ENCODE measurements at places on chromosomes 4 and X.
A peak's percentile ranks its signal among the peaks of the same experiment; 100 is the strongest.

GRCh38 chrX:32155044-32155638 lies 1056.2 kb downstream of the DMD start:
- DNase-seq: no peak

DNA sequence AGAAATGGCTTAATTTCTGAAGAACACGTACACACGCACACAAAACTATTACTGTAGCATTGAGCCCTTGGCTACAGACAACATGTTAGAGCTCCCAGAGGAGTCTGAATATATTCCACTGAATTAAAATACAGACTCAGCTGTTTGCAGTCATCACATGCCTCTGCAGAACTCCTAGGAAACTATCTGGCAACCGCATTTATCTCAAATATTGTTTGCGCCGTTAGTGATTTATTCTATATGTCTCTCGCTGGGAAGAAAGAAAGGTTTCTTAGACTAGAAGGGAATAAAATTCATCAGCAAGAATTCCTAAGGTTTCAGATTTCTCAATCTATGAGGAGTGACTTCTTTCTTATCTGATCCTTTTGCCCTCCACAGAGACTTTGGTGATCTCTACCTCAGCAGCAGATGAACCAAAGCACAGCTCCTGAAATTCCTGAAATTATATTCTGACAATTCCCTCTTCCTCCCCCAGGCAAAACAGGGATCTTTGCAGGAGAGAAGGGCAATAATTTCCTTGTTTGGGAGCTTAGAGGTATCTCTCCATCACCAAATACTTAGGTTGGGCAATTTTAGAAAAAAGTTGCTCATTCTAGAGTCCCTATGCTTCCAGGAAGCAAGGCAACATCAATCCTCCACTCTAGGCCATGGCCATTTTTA lies 199.2 kb downstream of the APBB2 start:
- no peak for DNase-seq

DNA sequence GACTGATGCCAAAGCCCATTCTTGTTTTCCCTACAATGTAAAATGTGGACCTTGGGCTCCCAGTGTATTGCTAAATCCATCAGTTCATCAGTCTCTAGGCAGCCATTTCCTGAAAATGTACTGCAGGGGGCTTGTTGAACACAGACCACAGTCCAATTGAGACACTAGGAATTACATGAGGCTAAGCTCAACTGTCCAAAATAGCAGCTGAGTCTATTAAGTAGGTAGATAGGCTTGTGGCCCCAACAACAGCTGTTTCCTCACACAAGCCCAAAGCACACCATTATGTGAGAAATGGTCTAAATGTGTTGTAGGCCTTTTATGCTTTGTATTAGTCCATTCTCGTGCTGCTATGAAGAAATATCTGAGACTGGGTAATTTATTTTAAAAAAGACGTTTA lies 60.0 kb upstream of the PAK3 start:
- DNase-seq: no peak

DNA sequence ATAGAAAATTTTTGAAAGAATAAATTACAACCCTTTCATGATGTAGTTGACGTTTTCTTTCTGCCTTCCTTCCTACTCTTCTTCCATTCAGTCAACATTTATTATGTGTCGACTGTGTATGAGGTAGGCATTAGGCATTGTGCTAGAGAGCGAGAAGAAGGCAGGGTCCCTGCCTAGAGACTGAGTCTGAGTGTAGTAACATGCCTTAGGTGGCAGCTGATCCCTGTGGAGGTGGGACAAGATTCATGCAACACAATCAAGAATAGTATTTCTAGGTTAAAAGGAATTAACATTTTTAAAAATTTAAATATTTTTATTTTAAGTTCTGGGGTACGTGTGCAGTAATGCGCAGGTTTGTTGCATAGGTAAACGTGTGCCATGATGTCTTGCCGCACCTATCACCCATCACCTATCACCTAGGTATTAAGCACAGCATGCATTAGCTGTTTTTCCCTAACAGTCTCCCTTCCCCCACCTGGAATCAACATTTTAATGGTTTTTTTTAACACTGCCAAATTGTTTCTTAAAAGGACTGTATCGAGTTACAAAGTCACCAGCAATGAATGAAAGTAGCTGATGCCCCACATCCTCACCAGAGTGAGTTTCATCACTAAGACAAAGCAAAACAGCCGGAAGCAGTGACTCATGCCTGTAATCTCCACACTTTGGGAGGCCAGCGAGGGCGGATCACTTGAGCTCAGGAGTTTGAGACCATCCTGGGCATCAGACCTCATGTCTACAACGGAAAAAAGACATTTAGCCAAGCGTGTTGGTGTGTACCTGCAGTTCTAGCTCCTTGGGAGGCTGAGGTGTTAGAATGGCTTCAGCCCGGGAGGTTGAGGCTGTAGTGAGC lies 84.0 kb downstream of the WWC2 start:
- DNase-seq: peak; percentile 30

- DNase-seq: no peak
Observed at GRCh38 chr4:121227341-121227792, 63.2 kb upstream of the TNIP3 start.

GRCh38 chr4:142743121-142743825 lies 102.8 kb downstream of the INPP4B start:
- DNase-seq: no peak

DNA sequence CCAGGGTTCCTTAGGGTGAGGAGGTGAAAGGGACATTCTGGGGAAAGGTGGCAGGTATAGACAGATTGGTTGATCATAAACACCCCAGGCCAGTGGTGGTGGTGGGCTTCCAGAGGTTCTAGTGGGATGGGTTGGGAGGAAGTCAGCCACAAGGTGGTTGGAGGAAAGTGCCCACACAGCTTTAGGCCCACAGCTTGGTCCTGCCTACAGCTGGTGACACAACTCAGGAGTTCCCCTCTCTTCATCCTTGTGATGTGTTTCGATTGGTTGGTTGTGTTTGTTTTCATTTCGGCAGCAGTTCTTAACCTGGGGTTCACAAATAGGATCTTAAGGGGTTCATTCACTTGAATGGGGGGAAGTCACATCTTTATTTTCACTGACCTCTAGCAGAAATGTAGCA lies 157.0 kb downstream of the TMEM164 start:
- no peak for DNase-seq

GRCh38 chrX:31036895-31037294 lies 34.9 kb downstream of the FTHL17 start:
- no peak for DNase-seq

- DNase-seq: no peak
Observed at GRCh38 chr4:20773144-20773997, 73.1 kb downstream of the PACRGL start.

DNA sequence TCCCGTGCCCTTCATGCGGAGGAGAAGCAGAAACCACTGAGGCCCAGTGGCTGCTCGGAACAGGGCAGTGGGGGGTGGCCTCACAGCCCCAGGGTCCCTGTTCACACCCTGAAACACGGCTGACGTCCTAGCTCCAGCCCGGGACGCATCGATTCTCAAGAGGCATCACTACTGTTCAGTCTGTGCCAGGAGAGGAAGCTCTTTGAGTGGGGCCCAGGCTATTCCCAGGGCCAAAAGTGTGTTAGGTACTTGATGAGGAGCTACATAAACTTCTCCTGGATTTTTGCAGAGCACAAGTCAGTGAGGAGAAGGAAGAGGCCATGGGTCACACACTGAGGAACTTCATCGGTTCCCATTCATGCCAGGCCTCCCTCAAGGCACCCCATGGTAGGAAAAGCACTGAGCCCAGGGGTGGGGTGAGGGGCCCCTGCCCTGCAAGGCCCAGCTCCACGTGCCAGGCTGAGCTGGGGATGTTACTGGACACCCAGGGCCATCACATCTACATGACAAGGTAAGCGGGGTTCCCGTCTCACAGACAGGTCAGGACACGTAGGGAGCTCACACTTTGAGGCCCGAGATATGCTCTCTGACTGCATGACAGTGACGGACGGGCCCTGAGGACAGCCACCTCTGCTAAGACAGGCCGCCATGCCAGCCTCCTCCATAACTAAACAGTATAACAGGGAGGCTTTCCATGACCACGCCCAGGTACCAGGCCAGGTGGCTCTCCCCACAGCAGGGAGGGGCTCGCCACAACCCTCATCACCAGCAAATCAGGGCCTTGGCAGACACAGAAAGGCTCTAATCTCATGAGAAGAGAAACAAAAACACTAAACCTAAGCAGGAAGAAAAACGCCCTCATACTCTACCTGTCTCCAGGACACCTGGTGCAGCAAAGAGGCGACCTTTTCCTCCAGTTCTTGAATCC lies 12.4 kb downstream of the TNIP2 start:
- DNase-seq: no peak

- no peak for DNase-seq
Observed at GRCh38 chr4:168981460-168981859, 28.6 kb downstream of the CBR4 start.

DNA sequence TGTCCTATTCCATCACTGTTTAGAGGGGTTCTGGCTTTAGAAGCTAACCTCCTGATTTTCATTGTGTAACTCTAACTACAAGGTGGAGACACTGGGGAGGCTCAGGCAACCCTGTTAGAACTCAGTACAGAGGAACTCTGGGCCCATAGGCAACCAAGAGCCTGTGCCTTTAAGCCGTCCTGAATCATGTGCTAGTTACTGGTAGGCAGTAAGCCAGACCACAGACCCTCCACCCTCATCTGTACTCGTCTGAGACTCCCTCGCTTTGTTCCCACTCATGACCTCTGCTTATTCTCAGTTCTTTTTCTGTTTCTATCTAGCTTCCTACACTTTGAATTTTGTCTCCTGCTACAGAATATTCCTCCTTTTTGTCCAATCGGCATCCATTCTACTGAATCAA lies 31.4 kb downstream of the TBC1D1 start:
- DNase-seq: no peak

- no peak for DNase-seq
Observed at GRCh38 chr4:93132631-93133030, 695.9 kb upstream of the ATOH1 start.

All from SIG-M5 (cell line).